Cardiac septum (tissue), 1 donor: ENCODE measurements at places on chromosomes 11 and 22.

DNA sequence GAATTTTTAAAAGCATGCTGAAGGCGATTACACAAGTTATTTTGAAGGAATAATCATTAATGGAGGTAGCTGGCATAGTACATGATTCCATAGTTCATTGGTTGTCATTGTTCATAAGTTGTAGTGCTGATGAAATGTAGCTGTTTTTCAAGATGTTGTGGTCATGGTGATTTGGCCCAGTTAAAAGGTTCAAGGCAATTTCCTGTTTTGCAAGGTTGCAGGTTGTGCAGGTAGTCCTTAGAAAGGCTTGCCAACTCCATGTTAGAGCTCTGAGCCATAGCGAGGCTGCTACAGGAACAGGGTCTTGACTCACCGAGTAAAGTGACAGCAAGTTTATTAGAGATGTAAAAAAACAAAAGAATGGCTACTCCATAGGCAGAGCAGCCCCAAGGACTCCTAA, 95.8 kb upstream of the CHORDC1 start:
- DNase-seq = no peak

DNA sequence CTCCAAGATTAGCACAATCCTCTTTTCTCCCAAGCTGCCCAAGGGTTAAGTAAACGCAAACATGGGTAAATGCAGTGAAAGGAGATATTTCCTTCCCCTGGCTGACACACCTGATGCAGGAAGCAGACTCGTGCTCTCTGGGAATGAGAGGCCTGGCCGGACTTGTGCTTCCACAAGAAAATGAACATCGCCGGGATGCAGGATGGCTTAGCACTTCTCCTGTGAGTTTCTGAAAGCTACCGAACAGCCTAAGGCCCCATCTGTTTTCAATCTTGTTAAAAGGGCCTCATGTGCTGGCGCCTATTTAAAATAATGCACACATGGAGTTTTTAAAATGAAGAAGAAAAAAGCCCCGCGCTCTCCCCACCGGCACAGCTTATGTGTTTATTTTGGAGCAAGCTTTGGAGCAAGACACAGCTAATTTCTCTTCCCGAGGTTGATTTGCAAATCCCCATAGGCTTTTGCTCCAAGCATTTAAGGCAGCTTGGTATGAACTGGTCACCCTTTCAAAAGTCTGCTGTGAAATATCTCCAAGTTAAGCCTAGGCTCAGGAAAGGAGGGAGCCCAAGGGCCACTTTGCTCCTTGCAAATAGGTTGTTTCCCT, 100.9 kb downstream of the SYN3 start:
- DNase-seq = no peak

GRCh38 chr11:103709371-103709770, 327.1 kb upstream of the DDI1 start:
- no peak for DNase-seq

GRCh38 chr11:45105233-45105983, 41.0 kb upstream of the PRDM11 start:
- DNase-seq = peak; percentile 88
